Renal cortical epithelial cell (primary cell): ENCODE measurements at places on chromosomes 16 and 17. TPM values are rescaled to one million over a fixed set of nuclear protein-coding genes. Genes with fewer than 3 reads are reported as not detected.

KCNG4 gene
- not detected in 2 replicates for total RNA-seq

DNA sequence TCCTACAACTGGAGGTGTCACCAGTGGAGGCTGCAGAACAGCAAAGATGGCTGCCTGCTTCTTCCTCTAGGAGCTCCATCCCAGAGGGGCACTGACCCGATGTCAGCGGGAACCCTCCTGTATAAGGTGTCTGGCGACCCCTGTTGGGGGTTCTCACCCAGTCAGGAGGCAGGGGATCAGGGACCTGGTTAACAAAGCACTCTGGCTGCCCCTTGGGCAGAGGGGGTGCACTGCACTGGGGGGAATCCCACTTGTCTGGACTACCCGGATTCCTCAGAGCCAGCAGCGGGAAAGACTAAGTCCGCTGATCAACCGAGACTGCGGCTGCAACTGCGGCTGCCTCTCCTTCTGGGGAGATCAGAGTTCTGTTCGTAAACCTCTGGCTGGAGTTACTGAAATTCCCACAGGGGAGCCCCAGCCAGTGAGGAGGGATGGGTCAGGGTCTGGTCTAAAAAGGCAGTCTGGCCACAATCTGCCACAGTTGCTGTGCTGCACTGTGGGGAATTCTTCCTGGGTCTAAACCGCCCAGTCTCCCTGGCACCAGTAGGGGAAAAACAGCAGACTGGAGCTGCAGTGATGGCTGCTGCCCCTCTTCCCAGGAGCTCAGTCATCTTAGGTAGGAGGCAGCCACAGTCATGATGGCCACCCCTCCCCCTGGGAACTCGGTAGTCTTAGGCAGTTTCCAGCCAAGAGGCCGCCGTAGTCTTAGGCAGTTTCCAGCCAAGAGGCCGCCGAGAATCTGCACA is 213.4 kb downstream of the CYB561 start:
- no peak for DNase-seq

CPNE7 gene
- total RNA-seq, result 11.9 and 45.5 TPM in 2 replicates

MYH13 gene
- not detected in 2 replicates for total RNA-seq

SNX20 gene
- total RNA-seq, result not detected in 2 replicates

LPCAT2 gene
- 5.2 and 9.7 TPM in 2 replicates for total RNA-seq

DNA sequence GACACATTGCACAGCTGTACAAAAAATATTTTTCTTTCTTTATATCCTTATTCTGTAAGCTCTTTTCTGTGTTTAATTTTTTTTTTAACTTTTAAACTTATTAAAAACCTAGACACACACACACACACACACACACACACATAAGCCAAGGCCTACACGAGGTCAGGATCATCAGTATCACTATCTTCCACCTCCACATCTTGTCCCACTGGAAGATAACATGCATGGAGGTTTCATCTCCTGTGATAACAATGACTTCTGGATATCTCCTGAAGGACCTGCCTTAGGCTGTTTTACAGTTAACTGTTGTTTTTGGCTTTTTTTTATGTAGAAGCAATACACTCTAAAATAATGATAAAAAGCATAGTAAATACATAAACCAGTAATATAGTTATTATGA is 71.2 kb downstream of the TNRC6C start:
- no peak for DNase-seq

GRCh38 chr16:66479661-66480264 is 52.7 kb downstream of the BEAN1 start:
- DNase-seq, result no peak

SPHK1 gene
- 16.5 and 118 TPM in 2 replicates for total RNA-seq

GRCh38 chr16:75506107-75506506 is 10.9 kb upstream of the CHST6 start:
- no peak for DNase-seq

FGF11 gene
- total RNA-seq, result 3.3 and 10.7 TPM in 2 replicates

DNA sequence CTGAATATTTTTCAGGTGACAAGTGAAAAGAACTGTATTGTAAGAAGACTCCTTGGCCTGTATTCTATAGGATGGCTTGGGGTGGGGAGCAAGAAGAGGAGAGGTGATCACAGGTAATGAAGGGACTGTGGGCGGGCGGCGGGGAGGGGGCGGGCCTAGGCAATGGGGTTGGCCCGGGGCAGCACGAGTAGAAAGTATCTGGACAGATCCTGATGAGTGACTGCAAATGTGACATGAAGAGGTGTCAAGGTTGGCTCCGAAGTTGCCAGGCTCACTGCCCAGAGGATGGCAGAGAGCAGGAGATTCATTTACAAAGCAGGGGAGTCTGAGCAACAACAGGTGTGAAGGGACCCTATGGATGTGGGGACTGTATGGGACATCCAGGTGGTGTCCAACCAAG is 10.8 kb upstream of the G6PC1 start:
- no peak for DNase-seq

NPIPA5 gene
- total RNA-seq, result 2.8 TPM in 1 of 2 replicates, not detected in the other

DNA sequence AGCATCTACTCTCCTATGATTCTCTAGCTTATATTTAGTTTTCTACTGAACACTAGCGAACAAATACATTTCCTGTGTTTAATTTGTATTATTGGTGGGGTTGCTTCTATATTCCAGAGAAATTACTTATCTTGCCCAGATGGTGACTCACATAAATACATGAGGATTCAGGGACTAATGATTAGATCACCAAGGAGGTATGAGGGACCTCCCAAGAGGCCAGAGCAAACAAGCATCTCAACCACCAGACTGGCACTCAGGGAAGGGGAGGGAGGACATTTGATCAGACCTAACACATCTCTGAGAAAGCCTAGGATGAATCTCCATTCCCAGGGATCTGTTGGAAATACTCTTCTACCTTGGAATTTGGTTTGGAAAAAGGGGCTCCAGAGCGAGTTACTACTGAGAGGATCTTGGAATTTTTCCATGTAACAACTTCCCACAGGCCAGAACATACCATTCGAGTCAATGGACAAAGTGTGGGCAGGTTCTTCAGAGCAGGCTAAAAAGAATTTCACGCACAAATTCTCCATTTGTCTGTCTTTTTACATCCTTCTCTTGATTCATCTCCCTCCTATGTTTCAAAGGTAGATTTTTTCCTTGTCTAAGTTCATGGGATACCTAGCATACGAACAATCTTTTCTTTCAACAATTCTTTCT is 262.6 kb upstream of the MYOCD start:
- no peak for DNase-seq

- no peak for DNase-seq
These were observed 35.2 kb downstream of the ZNF750 start for GRCh38 chr17:82804442-82805191.

GAS2L2 gene
- total RNA-seq, result 0.05 TPM in 1 of 2 replicates, not detected in the other

GRCh38 chr16:75317101-75317522 is 65.7 kb upstream of the BCAR1 start:
- no peak for DNase-seq

- peak; percentile 14 for DNase-seq
These were observed 16.9 kb upstream of the CYTH1 start for GRCh38 chr17:78798695-78799559.

- peak; percentile 24 for DNase-seq
These were observed 6.6 kb downstream of the PRSS8 start for GRCh38 chr16:31128711-31129567.
